ENCODE measurements at places on chromosomes 11 and 22.

DNA sequence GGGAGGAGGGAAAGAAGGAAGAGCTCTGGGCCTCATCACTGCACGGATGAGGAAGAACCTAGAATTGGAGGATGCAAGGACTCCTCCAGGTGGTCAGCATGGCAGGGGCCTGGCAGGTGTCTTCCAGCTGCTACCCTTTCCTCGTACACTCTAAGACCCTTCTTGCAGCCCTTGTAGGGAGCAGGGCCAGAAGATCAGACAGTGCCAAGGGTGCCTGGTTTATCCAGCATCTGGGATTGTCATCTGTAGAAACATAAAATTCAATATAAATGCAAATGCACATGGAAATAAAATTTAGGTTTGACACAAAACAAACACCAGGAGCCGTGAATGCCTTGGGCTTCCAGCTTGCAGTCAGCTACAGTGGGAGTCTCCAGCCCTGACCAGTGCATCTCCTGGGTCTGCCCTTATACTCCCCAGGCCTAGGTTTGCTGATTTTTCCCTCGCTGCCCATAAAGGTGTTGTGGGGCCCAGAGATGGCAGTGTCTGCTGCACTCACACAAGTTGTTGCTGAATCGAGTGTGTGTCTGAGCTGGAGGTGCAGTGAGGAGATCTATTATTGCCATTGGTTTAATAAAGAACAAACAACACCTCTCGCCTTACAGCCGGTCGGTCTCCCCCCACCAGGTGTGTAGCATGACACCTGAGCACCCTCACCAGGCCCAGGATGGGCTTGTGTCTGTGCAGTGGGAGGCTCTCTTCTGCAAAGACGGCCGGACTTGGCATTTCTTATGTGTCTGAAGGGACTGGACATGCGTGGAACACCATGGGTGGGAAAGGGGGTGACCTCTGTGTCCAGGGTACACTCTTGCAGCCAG lies 87.1 kb downstream of the BCR start:
- DNase-seq, result no peak

DNA sequence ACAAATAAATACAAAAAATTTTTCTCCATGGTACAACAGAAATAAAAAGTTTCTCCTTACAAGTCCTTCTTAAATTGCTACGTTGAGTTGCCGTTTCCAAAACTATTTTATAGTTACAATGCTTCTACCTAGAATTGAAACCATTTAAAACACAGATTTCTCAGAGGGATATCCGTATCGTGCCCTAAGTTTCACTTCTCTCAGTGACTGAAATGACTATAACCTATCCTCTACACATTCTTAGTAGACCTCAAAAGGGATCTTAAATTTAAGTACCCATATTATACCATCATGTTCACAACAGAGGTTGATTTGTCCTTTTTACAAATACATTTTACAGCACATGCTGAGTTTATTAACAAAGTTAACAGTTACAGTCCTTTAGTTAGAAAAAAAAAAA lies 44.1 kb downstream of the USP28 start:
- no peak for DNase-seq

DNA sequence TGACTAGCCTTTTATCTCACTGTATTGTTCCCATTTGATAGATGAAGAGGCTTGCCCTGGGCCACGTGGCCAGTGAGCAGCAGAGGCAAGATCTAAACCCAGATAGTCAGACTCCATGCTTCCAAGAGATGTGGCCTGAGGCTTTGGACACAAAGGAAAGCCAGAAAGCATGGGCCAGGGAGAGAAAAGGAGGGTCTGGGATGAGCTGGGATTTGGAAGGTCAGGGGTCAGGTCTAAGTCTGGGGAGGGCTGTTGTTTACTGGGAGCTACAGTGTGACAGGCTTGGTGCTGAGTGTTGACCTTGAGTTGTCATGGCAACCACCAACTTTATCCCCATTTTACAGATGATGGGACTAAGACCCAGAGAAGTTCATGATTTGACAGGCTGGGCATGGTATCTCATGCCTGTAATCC lies 2.1 kb downstream of the SLC35E4 start:
- no peak for DNase-seq

- DNase-seq, result no peak
Measured at GRCh38 chr11:102620818-102621561, 4.1 kb downstream of the MMP20 start.

GRCh38 chr11:1227551-1228100 lies 4.8 kb downstream of the MUC5B start:
- DNase-seq, result no peak

- no peak for DNase-seq
Measured at GRCh38 chr11:45446998-45447397, 160.9 kb upstream of the SYT13 start.

DNA sequence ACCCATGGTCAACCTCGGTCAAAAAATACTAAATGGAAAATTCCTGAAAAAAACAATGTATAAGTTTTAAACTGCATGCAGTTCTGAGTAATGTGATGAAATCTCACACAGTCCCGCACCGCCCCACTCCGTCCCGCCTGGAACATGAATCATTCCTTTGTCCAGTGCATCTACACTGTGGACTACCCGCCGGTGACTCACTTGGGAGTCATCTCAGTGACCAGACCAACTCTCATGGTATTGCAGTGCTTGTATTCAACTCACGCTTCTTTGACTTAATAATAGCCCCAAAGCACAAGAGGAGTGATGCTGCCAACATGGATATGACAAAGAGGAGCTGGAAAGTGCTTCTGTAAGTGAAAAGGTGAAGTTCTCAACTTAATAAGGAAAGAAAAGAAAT lies 48.8 kb downstream of the ARHGAP32 start:
- peak; percentile 42 for DNase-seq

GRCh38 chr11:82978422-82979099 lies 77.0 kb downstream of the DDIAS start:
- DNase-seq, result no peak

DNA sequence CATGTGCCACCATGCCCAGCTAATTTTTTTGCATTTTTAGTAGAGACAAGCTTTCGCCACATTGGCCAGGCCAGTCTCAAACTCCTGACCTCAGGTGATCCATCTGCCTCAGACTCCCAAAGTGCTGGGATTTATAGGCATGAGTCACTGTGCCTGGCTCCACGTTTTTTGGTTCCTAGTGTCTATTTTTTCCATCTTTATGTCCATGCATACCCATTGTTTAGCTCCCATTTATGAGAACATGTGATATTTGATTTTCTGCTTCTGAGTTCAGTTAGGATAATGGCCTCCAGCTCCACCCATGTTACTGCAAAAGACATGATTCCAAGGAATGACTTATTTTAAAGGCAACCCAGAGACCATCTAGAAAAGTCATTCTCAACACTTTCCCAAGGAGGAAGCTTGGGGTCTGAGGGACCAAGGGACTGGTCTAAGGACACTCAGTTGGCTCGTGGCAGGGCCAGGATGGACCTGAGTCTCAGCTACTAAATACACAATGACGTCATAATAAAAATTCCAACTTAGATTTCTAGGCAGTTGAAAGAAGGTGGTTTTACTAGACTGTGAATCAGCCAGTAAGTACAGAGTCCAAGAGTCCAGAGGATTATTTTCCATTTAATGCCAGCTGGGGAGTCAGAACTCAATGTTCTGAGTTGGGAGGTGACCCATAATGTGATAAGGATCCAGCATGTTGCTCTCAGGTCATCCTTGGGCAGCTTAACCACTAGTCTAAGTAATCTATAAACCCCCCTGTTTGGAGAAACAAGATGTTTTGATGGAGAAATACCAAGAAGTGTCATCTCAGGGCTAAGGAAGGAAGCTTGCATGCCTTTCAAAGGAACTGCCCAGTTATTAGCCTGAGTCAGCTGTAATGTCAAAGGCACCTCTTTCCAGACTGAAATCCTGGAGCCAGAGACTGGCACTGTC lies 39.4 kb downstream of the ABTB2 start:
- no peak for DNase-seq

DNA sequence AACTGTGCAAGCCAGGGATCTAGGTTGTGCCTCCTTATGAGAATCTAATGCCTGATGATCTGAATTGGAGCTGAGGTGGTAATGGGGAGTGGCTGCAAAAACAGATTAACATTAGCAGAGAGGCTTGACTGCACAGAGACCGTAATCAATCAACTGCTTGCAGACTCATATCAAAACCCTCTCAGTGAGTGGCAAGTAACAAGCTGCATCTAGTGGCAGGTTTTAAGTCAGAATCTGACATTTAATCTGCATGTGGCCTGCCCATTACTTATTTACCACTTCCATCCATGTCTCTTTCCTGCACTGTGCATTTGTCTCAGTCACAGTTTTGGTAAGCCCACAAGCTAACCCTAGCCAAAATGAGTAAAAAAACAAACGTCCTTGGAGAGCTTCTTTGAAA lies 11.2 kb downstream of the C11orf58 start:
- no peak for DNase-seq

- no peak for DNase-seq
Measured at GRCh38 chr11:113247221-113247620, 67.2 kb upstream of the TTC12 start.

- no peak for DNase-seq
Measured at GRCh38 chr11:69299023-69299461, 5.1 kb downstream of the MYEOV start.

DNA sequence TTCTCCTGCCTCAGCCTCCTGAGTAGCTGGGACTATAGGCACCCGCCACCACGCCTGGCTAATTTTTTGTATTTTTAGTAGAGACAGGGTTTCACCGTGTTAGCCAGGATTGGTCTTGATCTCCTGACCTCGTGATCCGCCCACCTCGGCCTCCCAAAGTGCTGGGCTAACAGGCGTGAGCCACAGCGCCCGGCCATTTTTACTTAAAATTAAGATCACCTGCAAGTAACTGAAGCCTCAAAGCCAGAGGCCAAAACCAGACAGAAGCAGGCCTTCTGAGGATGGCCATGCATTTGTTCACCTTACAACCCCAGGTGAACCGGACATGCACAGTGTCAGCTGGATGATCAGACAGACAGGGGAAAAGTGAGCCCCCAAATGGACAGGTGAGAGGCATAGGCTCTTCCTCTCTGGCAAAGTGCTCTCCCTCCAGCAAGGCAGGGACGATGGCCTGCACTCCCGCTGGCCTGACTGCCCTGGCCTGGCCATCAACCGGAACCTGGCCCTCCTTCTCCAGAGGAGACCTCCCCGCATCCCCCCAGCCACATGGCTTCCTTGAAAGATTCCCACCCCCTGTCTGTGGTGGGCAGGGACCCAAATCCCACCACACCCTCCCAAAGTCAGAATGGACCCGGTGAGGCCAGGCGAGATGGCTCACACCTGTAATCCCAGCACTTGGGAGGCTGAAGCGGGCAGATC lies 25.9 kb downstream of the APOBEC3H start:
- no peak for DNase-seq

GRCh38 chr11:14350215-14350614 lies 8.8 kb downstream of the RRAS2 start:
- DNase-seq, result no peak

- no peak for DNase-seq
Measured at GRCh38 chr11:33952805-33953204, 60.9 kb upstream of the LMO2 start.

DNA sequence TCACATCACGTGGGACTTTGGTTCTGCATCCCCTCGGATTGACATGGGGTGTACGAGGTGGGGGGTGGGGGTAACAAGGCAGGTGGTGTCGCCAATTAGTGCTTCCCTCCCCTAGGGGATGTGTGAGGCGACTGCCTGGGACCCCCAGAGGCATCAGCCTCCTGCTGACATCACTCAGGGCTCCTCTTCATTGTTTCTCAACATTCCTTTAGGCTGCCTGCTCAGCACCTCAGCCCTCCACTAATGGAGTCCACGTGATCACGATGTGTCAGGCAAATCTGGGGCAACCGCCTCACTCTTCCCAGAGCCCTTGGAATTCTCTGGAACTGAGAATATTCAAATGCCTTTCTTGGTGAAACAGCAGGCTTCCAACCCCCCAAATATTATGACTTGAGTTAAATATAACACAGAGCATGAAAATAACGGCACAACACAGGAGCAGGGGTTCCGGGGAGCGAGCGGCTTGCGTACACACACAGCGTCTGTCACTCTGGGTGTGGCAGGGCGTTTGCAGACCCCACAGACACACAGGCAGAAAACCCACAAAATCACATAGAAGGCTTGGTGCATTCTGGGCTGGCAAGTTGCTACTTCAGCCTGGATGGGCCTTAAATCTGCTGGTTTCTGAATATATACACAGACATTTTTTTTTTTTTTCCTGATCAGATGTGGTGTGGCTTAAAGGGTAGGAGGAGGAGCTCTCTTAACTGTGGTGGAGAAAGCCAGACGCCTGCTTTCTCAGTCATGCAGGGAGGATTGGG lies 170.1 kb upstream of the CADM1 start:
- no peak for DNase-seq

- DNase-seq, result no peak
Measured at GRCh38 chr22:27679693-27680488, 121.7 kb downstream of the MN1 start.

- no peak for DNase-seq
Measured at GRCh38 chr11:46402957-46403902, 11.7 kb upstream of the CHRM4 start.

- no peak for DNase-seq
Measured at GRCh38 chr11:95565724-95566141, 223.8 kb downstream of the FAM76B start.

GRCh38 chr22:26547426-26547825 lies 35.2 kb upstream of the TFIP11 start:
- DNase-seq, result no peak

All from testis (tissue), 5 donors.